ENCODE measurements at places on chromosomes 11 and 22.

GRCh38 chr11:43951231-43951630 lies 8.8 kb downstream of the C11orf96 start:
- DNase-seq, result no peak

GRCh38 chr11:121057922-121058321 lies 34.0 kb downstream of the TBCEL start:
- no peak for DNase-seq

GRCh38 chr11:3382613-3383285 lies 3.8 kb upstream of the ZNF195 start:
- no peak for DNase-seq

DNA sequence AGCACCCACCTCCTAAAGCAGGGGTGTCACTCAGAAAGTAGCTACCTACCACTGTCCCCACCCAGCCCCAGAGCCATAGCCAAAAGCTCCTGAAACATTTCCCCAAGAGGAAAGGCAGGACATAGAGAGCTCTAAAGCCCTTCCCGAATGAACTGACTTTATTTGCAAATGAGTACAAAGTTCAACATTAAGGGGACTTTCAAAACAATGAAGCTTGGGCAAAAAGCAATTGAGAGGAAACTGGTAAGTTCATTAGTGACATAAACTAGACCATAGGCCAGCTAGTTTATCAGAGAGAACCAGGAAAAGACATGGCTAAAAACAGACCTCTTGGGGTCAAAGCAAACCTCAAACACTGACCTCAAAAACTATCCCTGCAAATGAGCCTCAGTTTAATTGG lies 72.7 kb downstream of the IGLL5 start:
- DNase-seq, result no peak

DNA sequence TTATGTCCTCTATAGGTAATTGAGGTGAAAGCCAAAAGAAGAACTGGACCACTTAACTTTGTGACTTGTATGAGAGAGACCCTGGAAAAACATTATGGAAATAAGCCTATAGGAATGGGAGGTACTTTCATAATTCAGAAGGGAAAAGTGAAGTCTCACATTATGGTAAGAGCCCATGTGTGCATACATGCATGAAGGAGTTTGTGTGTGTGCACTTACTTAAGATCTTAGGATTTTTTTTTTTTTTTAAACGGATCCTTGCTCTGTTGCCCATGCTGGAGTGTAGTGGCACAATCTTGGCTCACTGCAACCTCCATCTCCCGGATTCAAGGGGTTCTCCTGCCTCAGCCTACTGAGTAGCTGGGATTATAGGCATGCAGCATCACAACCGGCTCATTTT lies 15.8 kb downstream of the C11orf54 start:
- DNase-seq, result no peak

GRCh38 chr22:31954535-31955523 lies 10.5 kb downstream of the YWHAH start:
- DNase-seq, result no peak

DNA sequence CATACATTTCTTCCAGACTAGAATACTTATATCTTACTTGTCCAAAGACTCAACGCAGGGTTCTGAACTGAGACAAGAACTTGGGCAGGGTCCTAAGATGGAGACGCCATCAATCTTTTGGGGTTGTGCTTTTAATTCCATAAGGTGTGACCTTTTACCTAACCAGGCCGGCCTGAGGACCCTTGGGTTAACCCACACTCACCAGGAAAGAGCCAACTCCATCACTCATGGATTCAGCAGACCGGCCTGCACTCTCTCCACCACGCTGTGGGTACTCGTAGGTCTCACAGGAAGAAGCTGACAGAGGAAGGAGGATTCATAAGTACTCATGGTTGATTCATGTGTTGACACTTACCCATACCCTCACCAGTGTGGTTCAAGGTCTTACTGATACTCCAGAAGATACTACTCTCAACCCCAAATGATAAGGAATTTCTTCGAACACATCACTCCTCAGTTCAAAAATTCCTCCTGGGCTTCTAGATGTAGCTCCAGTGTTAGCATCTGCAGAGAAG lies 36.2 kb downstream of the USP35 start:
- no peak for DNase-seq

- no peak for DNase-seq
These were observed 57.6 kb downstream of the SYN3 start for GRCh38 chr22:33000342-33001280.

DNA sequence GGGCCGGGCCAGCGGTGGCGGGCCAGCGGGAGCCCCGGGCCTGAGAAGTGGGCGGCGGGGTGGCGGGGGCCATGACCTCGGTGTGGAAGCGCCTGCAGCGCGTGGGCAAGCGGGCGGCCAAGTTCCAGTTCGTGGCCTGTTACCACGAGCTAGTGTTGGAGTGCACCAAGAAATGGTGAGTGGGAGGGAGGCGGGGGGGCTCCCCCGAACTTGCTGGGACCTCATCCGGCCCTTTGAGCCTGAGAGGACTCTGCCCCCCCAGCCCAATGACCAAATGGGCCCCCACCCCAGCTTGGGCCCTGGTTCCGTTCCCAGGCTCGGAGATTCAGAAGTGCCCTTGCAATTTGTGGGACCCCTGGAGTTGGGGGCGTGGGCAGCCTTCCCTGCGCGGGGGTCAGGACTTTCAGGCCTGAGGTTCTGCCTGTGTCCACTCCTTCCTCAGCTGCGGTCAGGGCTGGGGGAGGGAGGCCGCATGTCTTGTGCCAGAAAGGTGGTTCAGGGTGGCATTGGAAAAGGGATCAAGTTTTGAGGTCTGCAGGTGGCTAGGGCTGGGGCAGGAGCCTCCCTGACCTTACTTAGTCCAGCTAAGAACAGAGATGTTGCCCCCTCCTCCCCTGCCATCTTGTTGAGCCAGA lies 496 bp downstream of the EHBP1L1 start:
- DNase-seq, result no peak

DNA sequence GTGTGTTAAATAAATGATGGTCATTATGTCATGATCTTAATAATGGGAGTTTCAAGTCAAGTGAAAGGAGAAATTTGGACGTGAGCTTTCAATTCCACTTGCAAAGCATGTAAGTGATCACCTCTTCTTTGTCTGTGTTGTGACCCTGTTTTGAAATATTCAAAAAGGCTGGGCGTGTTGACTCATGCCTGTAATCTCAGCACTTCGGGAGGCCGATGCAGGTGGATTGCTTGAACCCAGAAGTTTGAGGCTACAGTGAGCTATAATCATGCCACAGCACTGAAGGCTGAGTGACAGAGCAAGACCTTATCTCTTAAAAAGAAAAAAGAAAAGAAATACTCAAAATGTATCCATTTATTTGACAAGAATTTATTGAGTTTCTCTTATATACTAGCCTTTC lies 32.9 kb upstream of the EED start:
- no peak for DNase-seq

DNA sequence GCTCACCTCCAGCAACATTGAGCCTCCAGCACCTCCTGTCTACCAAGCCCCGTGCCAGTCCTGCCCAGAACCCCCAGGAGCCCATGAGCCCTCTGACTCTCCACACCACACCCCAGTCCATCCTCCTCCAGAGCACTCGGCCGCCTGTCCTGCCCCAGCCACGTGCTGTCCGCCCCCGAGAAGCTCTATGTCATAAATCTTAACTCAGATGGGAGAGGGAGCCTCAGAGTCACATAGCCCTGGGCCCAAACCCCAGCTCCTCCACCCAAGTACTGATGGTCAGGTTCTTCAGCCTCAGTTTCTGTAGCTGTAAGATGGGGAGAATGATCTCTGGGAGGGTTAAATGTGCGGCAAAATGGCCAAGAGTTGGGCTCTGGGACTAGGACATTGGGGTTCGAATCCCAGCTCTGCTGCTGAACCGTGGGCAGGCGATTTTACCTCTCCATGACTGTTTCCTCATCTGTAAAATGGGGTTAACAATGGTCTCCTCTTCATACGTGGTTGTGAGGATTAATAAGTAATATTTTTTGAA lies 27.8 kb downstream of the CYTH4 start:
- DNase-seq, result no peak

- DNase-seq, result no peak
These were observed 58.9 kb downstream of the LINC01488 start for GRCh38 chr11:69540118-69541000.

- no peak for DNase-seq
These were observed 16.9 kb upstream of the RELT start for GRCh38 chr11:73359341-73359740.

- DNase-seq, result no peak
These were observed 79.5 kb upstream of the CRYBB3 start for GRCh38 chr22:25120093-25120561.

DNA sequence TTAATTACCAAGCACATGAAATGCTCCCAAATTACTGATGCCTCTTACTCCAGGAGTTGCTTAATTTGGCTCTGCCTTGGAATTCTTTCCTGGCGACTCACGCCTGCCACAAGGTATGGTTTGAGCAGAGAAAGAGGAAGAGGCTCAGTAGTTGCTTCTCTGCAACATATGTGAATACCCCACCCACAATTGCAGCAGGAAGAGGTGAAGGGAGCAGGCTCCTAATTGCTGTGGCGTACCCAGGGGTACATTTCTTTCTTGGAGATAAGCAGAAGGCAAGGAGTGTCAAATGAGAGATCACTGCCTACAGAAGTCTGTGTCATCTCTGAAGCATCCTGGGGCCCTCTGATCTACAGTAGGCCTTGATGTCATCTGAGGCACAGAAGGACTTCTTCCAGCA lies 10.6 kb upstream of the NNMT start:
- no peak for DNase-seq
